ENCODE measurements at places on chromosomes 6 and 20.

GRCh38 chr6:140500849-140501248, 1126.4 kb upstream of the CITED2 start:
- no peak for DNase-seq

GRCh38 chr6:14655201-14656061, 537.9 kb downstream of the CD83 start:
- no peak for DNase-seq

DNA sequence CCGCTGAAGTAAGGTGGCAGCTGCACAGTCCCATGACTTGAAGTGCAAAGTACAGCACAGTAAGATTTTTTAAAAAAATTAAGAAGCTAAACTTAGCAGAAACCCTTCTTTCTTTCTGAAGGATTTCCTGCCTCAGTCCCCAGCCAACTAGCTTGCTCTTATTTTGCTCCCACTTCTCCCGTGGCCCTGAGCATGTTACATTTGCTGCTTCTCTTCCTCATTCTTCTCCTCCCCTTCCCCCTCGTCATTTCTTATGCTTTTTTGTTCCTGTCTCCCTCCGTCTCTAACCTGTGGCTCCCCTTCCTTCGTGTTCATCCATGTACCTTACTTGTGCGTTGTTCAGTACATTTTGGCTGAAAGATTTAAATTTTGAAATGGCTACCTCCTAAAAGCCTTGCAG, 123.0 kb downstream of the SASH1 start:
- no peak for DNase-seq

DNA sequence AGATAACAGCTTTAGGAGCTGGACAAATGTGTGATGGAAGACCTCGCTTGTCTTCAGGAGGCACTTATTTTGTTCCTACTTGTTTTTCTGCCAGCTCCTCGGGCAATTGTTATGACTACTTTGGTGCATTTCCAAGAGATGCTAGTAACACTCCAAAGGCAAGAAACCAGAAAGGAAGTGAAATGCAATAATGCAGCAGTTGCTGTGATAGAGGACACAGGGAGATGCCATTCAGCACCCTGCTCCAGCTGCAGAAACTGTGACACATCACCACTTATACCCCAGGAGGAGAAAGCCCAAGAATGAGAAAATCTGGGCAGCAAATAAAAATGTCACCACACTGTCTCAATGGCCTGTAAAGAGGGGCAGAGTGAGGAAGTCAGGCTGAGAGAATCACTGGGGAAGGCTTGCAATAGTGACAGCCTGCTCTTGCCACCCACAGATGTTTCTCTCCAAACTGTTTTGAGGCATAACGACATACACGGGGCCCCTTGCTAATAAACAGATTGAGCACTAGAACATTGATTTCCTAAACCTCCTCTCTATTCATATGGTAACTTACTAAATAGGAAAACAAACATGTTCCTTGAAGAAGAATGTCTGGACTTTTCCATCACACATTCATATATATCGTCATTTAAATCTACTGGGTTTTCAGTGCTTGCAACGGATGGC, 231.0 kb upstream of the PRND start:
- no peak for DNase-seq

DNA sequence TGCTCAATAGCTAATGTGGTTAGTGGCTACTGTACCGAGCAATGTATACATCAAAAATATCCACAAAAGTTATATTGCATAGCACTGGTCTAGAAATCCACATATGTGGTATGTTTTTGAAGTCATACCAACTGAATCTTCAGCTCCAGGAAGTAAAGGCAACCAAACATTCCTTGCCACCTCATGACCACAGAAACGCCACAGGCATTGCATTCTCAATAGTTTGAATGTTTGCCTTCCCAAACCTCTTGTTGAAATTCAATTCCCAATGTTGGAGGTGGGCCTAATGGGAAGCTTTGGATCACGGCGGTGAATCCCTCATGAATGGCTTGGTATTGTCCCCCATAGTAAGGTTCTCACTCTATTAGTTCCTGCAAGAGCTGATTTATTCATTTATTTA, 18.2 kb upstream of the ZNF391 start:
- no peak for DNase-seq

DNA sequence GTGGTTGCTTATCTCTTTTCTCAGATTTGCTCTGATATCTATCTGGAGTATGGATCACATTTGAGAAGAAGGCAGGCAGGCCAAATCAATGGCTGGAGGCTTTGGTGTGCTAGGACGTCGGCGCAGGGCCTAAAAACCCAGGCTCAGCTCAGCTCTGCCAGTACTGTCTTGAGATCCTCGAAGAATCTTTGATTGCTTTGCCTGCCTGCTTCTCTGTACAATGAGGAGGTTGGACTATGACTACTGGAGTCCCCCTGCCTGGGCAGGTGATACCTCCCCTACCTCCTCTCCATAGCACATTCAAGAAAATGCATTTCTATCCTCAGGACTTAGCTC, 25.1 kb downstream of the KCNK5 start:
- DNase-seq = no peak

DNA sequence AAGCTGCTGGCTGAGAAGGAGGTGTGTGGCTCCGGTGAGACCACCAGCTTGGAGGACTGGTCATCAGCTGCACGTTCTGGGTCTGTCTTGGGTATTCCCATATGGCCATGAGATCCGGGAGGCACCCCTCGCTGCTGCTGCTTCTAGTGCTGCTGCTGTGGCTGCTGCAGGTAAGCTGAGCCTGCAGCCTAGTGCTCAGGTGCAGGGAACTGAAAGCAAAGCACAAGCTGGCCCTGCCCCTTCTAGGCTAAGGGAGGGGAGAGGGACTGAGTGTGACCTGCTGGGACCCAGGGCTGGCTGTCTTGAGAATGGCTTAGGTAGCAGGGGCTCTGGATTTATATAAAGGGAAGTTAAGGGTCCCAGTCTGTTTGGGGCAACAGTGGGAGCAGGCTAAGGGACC, 403 bp downstream of the CDH26 start:
- no peak for DNase-seq

- DNase-seq = no peak
These were observed 120.0 kb upstream of the CITED2 start for GRCh38 chr6:139494376-139494990.
